ENCODE measurements at places on chromosomes 1 and 21. TPM values are rescaled to one million over a fixed set of nuclear protein-coding genes. Genes with fewer than 3 reads are reported as not detected.

Gene MIS18A
- 25.1 TPM for total RNA-seq

Gene NBPF6
- total RNA-seq: not detected

Gene GLIS1
- total RNA-seq: 0.04 TPM

Gene ELF3
- not detected for total RNA-seq

Gene AVPR1B
- not detected for total RNA-seq

Gene ADPRS
- total RNA-seq: 55.2 TPM

Gene KCNQ4
- 0.08 TPM for total RNA-seq

Gene BRINP3
- not detected for total RNA-seq
